Hematopoietic multipotent progenitor cell (in vitro differentiated cells): ENCODE measurements at places on chromosomes 6 and 20.

- DNase-seq: no peak
Measured at GRCh38 chr6:109336221-109336961, 45.9 kb downstream of the CD164 start.

DNA sequence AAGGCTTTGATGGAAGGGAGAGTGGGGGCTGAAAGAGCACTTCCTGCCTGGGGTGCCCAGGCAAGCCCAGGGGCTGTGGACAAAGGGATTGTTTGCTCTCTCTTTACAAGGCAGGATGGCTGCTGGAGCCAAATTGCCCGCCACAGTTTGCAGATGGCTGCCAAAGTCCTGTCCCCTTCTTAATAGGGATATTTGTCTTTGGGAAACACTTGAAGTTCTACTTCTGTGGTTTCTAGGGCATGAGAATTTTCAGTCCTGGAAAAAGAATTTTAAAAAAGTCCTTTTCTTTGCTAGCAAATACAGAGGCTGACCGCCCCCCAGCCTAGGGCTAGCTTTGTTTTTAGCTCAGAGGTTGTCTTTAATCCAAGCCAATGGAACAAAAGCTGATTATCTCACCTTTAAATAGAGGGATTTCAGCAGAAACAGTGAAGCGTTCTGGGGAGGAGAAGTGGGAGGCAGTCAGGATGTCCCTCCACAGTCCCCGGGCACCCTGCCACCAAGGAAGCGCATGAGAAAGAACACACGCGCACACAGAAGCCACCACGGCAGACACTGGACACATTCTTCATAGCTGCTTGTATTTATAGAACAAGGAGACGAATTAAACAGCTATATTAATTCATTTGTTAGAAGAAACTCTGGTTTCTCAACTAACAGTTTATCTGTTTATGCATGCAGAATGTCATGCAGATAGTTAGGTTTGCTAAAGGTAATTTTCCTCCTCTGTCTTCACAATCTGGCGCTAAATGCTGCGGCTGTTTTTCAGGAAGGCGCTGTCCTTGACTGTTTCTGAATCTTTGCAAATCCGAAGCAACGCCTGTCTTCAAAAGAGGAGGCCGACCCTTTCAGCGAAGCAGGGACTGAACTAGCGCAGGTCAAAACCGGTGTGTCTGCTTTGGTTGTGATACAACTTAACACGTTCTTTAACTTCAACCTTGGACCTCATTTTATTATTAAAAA, 736.9 kb downstream of the QKI start:
- DNase-seq: no peak

DNA sequence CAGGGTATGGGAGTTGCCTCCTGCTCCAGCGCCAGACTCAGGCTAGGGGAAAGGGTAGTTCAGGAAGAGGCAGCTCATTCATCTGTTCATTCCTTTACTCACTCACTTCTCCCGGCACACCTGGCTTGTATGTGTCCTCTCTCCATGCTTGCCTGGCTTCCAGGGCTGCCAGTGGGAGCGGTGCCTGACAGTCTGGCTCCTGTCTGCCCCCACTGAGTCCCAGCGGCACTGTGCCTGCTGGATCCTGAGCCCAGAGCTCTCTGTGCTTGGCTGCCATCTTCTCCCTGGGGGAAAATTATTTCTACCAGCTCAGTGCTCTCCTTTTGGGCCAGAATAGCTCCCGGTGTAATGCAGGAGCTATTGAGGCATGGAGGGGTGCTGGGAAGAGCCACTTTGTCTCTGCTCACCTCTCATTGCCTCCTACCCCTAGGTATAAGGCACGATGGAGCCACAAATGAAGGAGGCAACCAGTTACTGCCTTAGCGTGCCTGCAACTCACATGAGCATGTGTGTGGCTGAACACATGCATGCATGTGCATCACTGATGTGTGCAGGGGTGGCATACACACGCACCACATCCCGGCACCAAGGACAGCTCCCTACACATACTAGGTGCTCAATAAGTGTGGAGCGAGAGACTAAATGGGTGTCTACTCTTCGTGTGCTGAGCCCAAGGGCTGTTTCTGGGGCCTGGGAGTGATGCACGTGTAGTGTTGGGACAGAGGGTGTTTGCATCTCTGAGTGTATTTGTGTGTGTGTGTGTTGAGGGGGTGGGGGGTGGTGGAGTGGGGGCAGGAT, 46.6 kb downstream of the CDH22 start:
- no peak for DNase-seq

DNA sequence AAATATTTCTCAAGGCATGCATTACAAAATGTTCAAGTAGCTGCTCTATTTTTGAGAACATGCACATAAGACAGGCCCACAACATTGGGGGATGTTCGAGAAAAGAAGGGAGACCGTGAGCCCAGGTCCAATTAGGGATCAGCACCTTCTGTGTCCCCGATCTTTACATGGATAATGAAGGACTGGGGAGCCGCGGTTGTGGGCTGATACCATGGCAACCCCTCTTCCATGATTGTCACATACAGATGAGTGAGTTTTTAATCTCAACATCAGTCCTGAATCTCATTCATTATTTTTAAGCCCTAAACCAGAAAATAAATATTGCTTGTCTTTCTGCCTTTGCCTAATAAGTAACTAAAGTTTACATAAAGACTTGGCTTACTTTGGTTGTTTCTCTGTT, 935.7 kb downstream of the KIF16B start:
- no peak for DNase-seq

GRCh38 chr6:20334334-20334733, 67.3 kb upstream of the E2F3 start:
- DNase-seq: no peak

DNA sequence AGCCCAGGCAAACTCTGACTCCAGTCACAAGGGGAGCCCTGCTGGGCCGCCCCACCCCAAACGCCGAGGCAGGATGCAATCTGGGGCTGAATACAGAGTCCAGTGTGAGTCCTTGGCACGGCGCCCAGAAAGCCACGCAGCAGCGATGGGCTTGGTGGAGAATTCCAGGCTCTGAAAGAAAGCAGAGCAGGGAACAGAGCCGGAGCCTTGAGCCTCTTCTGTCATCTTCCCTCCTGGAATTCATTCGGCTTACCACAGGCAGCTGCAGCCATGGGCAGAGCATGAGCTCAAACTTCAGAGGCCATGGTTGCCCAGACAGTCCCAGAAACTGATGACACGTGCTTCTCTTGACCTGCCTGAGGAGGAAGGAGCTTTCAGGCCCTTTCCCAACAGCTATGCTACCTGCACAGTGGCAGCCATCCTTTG, 441.1 kb upstream of the JARID2 start:
- no peak for DNase-seq

GRCh38 chr6:29814379-29815117, 13.1 kb upstream of the HLA-G start:
- no peak for DNase-seq

DNA sequence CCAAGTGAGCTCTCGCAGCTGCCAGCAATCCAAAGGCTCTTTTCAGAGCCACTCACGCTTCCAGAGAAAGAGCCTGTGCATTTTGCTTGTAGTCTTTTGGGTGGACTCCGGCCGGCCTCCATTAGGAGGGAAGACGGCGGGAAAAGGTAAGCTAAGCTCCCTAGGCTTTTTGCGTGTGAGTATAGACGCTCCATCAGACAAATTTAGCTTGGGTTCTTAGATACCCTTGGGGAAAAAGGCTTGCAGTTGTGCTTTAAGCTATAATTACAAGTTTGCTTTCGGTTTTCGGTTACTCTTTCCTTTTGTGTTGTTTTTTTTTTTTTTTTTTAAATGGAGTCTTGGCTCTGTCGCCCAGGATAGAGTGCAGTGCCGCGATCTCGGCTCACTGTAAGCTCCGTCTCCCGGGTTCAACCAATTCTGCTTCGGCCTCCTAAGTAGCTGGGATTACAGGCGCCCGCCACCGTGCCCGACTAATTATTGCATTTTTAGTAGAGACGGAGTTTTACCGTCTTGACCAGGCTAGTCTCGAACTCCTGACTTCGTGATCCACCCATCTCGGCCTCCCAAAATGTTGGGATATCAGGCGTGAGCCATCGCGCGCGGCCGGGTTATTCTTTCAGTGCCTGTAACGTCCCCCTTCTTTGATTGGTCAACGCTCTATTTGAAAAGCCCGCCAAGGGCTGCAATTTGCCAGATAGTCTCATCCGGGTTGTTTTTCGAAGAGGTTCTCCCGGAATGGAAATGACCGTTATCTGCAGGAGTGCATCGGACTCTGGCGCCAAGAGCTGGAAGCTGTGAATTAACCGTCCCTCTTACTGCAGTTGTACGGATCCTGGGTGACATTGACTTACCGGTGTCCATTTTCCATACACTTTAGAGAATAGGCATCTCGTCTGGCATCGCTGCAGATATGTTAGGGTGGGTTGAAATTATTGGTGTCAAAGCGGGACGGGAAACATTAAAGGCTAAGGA, 18.1 kb downstream of the OR2B2 start:
- DNase-seq: peak; percentile 86

GRCh38 chr6:152700427-152700826, 2.7 kb downstream of the MYCT1 start:
- DNase-seq: no peak

DNA sequence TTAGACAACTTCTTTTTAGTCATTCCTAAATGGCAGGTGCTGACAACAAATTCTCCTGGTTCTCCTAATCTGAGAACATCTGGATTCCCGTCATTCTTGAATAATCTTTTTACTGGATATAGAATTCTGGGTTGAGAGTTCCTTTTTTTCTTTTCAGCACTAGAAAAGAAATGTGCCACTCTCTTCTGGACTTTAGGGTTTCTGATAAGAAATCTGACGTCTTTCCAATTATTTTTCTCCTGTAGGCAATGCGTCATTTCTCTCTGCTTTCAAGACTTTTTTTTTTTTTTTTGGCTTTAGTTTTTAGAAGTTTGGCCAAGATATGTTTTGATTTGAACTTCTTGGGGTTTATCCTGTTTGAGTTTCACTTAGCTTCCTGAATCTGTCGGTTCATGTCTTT, 66.1 kb upstream of the RNF24 start:
- DNase-seq: no peak

DNA sequence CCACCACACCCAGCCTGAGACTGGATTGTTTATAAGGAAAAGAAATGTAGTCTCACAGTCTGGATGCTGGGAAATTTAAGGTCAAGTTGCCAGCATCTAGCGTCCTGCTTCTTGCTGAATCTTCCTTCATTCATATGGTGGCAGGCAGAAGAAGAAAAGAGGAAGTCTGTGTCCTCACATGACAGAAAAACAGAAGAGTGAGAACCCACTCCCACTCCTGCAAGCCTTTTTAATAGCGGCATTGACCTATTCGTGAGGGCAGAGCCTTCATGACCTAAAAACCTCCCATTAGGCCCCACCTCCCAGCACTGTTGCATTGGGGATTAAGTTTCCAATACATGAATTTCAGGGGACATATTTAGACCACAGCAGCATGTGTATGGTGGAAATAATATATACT, 160.8 kb upstream of the BMP2 start:
- DNase-seq: no peak

DNA sequence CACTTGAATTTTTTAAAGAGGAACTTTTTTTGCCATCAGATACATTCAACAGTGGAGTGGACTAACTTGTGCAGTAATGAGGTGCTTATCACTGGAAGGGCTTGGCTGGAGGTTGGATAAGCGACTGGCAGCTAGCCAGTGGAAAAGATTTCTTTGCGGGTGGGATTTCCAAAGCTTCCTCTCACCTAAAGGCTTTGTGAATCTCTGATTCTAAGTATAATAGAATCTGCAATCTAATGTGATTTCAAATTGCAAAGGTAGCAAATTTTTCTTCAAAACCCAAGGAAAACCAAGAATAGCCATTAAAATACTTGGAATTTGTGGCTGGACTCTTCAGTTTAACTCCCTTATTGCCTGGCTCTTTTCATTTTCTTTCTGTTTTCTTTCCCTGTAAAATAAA, 460.4 kb upstream of the MARCKS start:
- no peak for DNase-seq

DNA sequence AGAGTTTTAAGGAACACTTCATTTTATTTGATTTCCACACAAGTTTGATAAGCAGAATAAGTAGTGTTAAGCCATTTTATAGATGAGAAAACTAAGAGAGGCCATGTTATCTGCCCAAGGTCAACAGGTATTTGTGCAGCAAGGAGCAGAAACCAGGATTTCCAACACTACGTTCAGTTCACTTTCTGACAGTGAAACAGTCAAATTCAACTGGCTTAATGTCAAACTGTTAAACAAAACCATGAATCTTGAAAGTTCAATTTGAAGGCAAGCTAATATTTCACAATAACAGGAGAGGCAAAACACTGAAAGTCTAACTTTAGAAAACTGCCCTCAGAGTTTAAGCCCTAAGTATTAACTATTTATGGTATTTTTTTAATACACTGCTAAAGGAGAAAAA, 32.6 kb downstream of the DTNBP1 start:
- no peak for DNase-seq

DNA sequence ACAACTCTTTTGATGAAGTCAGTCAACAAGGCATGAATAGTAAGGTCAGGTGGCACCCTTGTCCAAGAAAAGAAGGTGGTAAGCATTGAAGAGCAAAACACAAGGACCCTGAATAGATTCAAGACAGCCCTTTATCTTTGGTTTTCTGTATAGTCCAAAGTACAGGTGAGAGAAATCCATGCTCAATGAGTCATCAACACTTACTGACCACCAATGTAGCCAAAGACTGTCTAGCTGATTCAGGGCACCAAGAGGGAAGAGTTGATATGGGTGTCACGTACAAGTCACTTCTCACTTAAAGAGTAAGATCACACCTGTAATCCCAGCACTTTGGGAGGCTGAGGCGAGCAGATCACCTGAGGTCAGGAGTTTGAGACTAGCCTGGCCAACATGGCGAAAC, 528.3 kb downstream of the CD83 start:
- DNase-seq: no peak

- DNase-seq: no peak
Measured at GRCh38 chr20:44959638-44960102, 527 bp downstream of the TOMM34 start.

- DNase-seq: no peak
Measured at GRCh38 chr6:14360565-14360964, 243.0 kb downstream of the CD83 start.

GRCh38 chr6:2850538-2851113, 9.0 kb upstream of the SERPINB1 start:
- DNase-seq: no peak

DNA sequence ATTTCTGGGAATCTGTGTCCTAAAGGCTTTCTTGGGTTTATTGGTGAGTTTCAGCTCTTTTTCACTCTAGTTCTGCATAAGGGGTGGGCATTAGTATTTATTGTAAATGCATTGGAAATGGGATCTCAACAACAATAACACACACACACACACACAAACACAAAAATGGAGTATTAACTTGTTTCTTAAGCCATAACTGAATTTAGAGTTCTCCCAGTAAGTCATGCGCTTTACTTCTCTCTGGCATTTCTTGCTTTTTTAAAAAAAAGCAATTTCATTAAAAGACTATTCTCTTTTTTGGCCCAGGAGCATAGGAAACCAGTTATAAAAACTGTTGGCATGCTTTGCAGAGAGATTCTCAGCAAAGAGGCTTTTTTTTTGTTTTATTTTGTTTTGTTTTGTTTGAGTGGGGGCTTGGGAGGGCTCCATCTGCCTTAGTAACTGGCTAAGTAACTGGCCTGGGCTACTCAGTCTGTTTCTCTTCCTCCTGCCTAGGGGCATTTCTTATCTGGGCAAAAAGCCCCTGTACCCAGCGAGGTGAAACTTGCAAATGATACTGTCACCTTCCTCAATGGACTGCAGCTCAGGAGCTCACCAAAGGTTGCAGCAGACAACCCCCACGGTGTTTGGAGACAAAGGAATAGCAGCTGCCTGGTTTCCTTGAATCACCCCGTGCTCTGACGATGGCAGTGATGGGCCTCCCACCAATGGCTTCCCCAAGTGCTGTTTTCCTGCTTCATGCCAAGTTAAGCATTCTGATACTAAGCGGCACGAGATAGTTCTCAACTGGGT, 128.5 kb downstream of the BCAS1 start:
- no peak for DNase-seq

- DNase-seq: no peak
Measured at GRCh38 chr20:60407938-60408337, 449.7 kb downstream of the CDH26 start.
